IMR-90 (cell line): ENCODE measurements at places on chromosomes 16 and 17. TPM values are rescaled to one million over a fixed set of nuclear protein-coding genes. Genes with fewer than 3 reads are reported as not detected.

Gene EPX
- total RNA-seq = not detected in 2 replicates

Gene SCNN1B
- not detected in 2 replicates for total RNA-seq

Gene IRX6
- total RNA-seq = not detected in 2 replicates

Gene MT3
- not detected in 2 replicates for total RNA-seq

Gene UNK
- 15.4 and 15.8 TPM in 2 replicates for total RNA-seq

Gene ABCC11
- under 0.01 and 0.18 TPM in 2 replicates for total RNA-seq

Gene TERB1
- under 0.01 TPM in 1 of 2 replicates, not detected in the other for total RNA-seq

Gene LDHD
- under 0.01 TPM in 1 of 2 replicates, not detected in the other for total RNA-seq

Gene PRSS36
- total RNA-seq = under 0.01 and 0.18 TPM in 2 replicates

Gene DHRS7B
- 24.2 and 34.4 TPM in 2 replicates for total RNA-seq

Gene TP53TG3F
- not detected in 2 replicates for total RNA-seq

Gene SLC12A3
- not detected in 2 replicates for total RNA-seq

Gene SOX9
- 4.1 and 8.3 TPM in 2 replicates for total RNA-seq

Gene CCL7
- total RNA-seq = 0.18 and 0.28 TPM in 2 replicates

Gene KRT34
- total RNA-seq = 3.6 and 3.9 TPM in 2 replicates

Gene KRT39
- total RNA-seq = not detected in 2 replicates

Gene TP53TG3B
- not detected in 2 replicates for total RNA-seq

Gene CLDN7
- 0.56 and 1.4 TPM in 2 replicates for total RNA-seq

Gene CES2
- total RNA-seq = 11.9 and 15.1 TPM in 2 replicates

Gene HLF
- 0.18 TPM in 1 of 2 replicates, not detected in the other for total RNA-seq

Gene KCTD19
- under 0.01 TPM in 1 of 2 replicates, not detected in the other for total RNA-seq
